ENCODE measurements at places on chromosomes 11 and 22.

DNA sequence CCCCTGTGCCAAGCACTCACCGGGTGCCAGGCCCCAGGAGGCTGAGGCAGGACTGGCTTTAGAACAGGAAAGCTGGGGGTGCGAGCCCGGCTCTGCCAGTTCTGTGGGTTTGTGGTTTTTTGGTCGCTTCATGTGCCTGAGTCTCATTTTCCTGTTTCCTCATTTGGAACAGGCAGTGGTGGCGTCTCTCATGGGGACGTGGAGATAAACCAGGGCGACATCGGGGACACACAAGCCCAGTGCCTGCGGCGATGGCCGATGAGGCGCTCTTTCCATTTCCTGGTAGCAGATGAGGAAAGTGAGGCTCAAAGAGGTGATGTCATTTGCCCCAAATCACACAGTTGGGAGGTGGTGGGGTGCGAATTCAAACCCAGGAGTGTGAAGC is 20.8 kb upstream of the CHKA start:
- no peak for DNase-seq

GRCh38 chr11:117187799-117188481 is 9.4 kb downstream of the SIDT2 start:
- DNase-seq, result no peak

DNA sequence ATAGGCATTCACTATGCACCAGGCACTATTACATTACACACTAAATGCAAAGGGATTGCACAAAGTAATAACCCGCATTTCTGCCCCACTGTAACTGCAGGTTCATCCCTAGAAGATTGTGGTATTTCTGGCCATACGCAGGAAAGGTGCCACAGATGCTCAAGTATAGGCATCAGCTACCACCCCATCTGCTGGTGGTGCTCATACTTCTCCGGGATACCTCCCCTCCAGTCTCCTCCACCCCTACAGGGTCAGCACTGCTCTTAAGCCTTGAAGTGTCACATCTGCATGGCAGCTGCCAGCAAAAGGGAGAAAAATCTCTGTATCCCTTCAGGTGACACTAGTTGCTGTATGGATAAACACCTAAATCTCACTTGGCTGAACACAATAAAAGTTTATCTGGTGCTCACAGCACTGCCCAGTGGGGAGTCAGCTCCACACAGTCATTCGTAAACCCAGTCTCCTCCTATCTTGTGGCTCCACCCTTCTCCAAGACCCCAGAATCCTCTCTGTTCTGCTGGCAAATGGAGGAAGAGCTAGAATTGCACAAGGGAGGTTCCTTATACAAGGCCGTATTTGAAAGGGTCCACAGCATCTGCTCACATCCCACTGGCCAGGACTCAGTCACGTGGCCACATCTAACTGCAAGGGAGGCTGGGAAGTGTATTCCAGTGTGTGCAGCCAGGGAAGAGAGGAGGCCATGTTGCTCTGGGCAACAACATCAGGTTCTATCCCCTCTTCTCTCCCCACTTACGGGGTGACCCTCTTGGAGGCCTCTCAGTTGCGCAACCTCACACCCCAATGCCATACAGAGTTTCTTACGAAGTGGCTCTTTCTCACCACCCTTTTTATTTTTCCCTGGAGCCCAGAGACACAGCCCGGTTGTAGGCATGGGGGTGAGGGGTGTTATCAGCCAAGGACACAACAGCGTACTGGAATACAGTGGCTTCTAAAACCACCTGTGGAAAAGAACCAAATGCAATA is 114.7 kb downstream of the BUD13 start:
- DNase-seq, result no peak

DNA sequence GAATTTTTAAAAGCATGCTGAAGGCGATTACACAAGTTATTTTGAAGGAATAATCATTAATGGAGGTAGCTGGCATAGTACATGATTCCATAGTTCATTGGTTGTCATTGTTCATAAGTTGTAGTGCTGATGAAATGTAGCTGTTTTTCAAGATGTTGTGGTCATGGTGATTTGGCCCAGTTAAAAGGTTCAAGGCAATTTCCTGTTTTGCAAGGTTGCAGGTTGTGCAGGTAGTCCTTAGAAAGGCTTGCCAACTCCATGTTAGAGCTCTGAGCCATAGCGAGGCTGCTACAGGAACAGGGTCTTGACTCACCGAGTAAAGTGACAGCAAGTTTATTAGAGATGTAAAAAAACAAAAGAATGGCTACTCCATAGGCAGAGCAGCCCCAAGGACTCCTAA is 95.8 kb upstream of the CHORDC1 start:
- peak; percentile 9 for DNase-seq

DNA sequence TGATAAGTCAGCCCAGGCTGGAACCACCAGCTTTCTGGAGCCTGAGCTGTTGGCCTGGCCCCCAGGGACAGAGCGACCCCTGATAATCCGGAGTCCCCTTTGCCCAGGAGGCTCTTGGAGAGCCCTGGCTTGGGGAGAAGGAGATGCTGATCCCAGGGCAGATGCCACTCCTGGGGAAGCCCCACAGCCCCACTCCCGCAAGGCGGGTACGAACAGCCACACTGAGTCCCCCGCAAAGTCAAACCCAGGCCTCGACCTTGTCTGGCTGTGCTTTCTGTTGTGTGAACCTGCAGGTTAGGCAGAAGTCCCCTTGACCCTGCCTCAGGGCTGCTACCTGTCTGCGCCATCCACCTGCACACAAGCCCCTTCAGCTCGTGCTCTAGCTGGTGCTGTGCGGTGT is 108.0 kb downstream of the KCNQ1OT1 start:
- no peak for DNase-seq
